ENCODE measurements at places on chromosomes 12 and 14. TPM values are rescaled to one million over a fixed set of nuclear protein-coding genes. Genes with fewer than 3 reads are reported as not detected.
A peak's percentile ranks its signal among the peaks of the same experiment; 100 is the strongest.

DNA sequence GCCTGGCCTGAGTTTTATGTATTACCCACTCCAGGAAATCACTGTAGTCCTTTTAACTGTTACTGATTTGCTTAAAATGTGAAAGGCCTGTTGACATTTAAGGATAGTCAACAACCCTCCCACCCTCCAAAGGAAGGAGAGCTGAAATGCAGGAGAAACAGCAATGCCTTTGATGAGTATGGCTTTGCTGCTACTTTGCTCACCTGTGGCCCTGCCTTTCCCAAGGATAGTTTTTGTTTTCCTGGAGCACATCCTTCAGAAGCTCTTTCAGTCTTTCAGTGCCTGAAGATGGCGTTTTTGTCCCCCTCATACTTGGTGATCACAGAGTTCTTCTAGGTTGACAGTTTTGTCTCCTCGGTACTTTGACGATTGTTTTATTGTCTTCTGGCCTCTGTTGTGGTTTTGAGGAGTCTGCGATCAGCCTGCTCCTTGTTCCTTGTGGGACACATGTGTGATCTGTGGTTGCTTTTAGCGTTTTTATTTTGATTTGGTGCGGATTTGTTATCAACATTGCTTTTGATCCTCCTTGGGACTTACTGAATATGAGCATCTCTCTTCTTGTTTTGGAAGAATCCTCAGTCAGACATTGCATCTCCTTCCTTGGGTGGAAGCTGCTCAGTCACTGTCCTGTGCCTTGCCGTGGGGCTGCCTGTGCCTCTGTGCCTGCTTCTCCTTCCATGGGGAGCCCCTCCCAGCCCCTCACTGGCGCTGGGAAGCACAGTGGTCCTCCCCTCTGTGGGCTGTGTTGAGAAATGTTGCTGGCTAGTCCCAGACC is 17.2 kb downstream of the PACS2 start:
- DNase-seq = no peak

DNA sequence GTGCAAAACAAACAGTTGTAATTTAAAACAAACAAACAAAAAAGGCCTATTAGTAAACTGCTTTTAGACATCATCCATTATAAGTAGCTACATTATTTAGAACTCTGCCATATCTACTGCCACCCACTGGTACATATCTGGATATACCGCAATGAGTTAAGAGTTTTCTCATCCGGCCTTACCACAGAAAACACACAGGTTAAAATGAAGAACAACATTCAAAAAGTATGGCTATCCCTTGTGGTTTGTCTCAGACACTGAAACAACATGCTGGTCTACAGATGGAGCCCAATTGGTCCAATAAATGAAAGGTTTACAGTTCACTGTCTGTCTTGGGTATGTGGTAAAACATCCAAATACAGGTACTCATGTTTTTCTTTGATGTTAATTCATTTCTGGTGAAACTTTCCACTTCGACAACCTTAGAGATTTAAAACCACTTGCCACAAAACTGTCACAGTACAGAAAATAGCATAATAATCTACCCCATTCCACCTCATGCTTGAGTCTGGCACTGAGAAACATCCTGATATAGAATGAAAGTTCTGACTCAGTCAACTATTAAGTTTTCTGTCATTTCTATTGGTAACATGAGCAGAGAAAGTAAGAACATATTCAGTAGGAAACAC is 354.3 kb downstream of the CEP128 start:
- DNase-seq = no peak

DNA sequence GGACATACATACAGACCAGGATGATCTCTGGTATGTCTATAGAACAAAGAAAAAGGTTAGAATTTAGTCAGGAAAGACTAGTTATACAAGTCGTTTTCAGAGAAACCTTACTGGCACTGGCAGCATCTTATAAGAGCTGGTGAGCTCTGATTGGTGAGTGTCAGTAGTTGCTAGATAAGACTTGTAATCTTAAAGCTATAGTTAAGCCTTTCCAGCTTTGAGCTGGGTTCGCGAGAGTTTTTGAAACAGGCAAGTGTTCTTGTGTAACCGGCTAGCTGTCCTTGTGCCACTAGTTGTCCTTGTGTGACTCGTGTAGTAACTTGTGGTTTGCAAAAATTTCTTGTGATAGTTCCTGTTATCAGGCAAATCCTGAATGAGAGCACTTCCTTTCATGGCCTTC is 740.9 kb downstream of the GALC start:
- no peak for DNase-seq

GRCh38 chr14:105045710-105046326 is 19.4 kb downstream of the GPR132 start:
- DNase-seq = peak; percentile 96

LHX5 gene
- not detected for total RNA-seq

DNA sequence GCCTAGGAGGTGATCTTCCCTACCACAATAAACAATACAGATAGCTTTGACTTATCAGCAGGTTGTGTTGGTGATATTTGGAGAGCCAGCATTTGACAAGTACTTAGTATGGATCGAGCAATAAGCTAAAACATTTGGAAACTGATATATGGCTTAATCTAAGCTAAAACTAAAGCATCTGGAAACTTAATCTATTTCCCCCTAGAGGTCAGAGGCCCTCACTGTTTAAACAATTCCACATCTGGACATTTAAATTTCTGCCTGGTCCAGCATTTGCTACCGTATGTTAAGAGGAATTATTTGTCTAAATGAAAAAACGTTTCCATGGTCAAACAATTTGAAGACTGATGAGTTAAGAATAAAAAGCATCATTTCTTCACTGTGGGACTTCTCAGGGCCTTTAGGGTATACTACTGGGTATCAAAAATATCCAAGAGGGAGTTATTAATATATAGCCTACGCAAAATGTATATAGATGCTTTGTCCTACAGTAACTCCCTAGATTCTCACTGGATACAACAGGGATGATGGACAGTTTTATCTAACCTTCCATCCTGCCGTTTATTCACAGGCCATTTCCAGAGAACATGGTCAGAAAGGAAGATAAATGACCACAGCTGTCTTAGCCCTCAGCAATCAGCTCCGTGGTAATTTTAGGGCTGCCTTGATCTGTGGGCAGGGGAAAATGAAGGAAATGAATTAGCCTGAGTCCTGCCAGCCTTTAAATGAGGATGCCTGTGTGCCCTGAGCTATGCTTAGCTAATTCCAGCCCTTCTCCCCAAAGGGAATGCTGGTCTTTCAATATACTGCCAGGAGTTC is 135.4 kb upstream of the NUDT4 start:
- no peak for DNase-seq

HCAR1 gene
- total RNA-seq = 17.3 TPM

GRCh38 chr12:52267266-52267665 is 7.2 kb upstream of the KRT86 start:
- DNase-seq = no peak

KLHL42 gene
- 24.0 TPM for total RNA-seq

- no peak for DNase-seq
These were observed 236.1 kb downstream of the GRIN2B start for GRCh38 chr12:13745111-13745860.

DNA sequence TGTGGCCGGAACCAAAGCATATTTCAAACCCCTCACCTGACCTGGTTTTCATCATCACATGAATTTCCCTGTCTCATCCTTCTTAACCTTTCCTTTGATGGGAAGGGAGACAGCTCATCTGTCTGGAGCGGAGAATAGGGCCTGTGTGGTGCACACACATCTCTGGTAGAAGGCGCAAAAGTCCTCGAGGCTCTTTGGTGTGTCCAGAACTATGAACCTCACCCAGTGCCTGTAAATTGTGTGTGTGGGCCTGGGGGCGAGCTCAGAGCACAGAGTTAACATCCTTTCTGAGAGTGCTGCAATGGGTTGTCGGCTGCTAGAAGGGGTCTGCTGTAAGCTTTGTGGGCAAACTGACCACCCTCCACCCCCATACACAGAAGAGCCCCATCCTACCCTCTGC is 749 bp downstream of the GALNT6 start:
- no peak for DNase-seq

DNA sequence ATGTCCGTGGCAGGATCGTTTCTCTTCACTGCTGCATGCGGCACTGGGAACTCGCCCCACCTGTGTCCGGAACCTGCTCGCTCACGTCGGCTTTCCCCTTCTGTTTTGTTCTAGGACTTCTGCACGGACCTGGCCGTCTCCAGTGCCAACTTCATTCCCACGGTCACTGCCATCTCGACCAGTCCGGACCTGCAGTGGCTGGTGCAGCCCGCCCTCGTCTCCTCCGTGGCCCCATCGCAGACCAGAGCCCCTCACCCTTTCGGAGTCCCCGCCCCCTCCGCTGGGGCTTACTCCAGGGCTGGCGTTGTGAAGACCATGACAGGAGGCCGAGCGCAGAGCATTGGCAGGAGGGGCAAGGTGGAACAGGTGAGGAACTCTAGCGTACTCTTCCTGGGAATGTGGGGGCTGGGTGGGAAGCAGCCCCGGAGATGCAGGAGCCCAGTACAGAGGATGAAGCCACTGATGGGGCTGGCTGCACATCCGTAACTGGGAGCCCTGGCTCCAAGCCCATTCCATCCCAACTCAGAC is 1.2 kb downstream of the FOS start:
- DNase-seq = no peak

GRCh38 chr14:69612783-69613130 is 1.4 kb downstream of the SUSD6 start:
- DNase-seq = no peak

Data from omental fat pad (tissue), 4 donors.